Hematopoietic multipotent progenitor cell treated with erythropoietin and hydrocortisone succinate and interleukin-3 and kit ligand, for 6 days (in vitro differentiated cells): ENCODE measurements at places on chromosomes 11 and 22.

- DNase-seq = no peak
Observed at GRCh38 chr11:133136376-133136775, 395.9 kb downstream of the OPCML start.

- no peak for DNase-seq
Observed at GRCh38 chr11:99631618-99632017, 610.9 kb downstream of the CNTN5 start.

DNA sequence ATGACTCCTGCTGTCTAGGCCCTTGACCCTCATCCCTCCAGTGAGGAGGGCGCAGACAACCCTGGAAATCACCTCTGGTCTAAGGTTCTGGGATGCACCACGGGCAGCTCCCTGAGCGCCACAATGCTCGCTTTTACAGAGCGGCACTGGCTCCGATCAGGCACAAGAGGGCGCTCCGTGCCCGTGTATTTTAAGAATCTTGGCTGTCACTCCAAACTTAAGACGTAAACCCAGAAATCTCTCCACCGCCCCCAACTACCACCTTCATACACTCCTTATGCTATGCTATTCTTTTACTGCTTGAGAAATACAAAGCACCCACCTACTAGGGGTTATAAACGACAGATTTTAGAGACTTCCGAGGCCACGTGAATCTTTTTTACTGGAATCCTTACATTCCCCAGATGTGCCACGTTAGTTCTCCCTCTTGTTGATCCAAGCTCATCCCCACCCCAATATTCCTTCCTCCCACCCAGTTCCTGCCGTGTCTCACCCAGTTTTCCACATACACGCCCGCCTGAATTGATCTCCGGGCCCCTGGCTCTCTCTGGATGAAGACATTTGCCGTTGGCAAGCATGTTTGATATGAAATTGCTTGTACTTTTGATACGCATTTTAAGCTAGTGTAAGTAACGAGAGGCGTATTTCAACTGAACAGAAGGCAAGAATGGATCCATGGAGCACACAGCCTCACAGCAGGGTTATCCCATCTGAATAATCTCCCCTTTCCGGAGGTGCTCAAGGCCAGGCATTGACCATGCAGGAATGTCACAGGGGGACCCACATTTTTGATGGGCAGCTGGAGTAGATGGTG is 453.5 kb downstream of the OPCML start:
- DNase-seq = peak; percentile 78

DNA sequence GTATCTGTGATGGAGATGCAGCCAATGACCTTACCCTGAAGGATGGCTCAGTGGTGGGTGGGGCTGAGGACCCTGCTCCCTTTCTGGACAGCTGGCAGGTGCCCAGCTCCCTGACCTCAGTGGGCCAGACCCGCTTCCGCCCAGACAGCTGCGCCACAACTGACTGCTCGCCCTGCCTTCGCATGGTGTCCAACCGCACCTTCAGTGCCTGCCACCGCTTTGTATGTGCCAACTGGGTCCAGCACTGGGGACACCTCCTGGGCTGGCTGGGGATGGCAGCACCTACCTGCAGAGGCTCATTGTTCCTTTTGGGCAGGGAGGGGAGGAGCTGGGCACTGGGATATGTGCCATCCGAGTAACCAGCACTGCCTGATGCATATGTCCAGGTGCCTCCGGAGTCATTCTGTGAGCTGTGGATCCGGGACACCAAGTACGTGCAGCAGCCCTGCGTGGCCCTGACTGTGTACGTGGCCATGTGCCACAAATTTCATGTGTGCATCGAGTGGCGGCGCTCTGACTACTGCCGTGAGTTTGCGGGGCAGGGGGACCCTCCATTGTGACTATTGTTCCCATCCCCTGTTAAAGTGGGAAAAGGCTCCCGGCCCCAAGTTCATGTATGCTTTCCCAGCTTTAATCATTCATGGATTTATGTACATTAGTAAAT is 84.8 kb downstream of the OTOG start:
- no peak for DNase-seq
